Retina (tissue), 1 donor: ENCODE measurements at places on chromosomes 4 and X.

GRCh38 chrX:40157228-40158035 is 59.7 kb upstream of the BCOR start:
- peak; percentile 25 for DNase-seq

- no peak for DNase-seq
Observed at GRCh38 chr4:124167602-124168001, 544.9 kb downstream of the ANKRD50 start.

GRCh38 chrX:43876680-43877079 is 5.6 kb downstream of the MAOB start:
- DNase-seq = no peak

GRCh38 chrX:130082244-130083106 is 27.8 kb downstream of the ELF4 start:
- no peak for DNase-seq

DNA sequence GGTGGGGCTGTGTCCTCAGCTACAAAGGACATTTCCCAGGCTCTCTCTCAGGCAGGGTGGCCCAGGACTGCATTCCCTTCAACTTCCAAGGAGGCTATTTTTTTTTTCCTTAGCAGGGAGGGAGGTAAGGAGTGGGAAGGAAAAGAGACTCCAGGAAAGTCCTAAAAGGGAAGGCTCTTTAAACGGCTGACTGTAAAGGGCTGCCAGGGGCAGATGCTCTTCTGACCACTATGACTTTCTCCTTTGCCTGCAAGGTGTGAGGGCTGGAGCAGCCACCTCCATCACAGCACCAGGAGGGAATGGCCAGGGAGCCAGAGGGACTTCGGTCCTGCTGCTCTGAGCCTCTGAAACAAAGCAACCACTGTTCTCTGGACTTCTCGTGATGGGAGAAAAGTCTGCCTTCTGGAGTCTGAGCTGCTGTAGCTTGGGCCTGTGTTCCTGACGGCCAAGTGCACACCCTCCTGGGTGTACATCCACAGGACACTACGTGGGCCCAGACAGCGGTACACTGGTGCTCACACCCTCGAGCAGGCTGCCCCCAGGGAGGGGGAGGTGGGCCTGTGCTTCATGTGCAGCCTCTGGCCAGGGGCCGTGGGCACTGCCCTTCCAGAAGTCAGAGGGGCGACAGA is 17.9 kb downstream of the NAT8L start:
- DNase-seq = no peak

DNA sequence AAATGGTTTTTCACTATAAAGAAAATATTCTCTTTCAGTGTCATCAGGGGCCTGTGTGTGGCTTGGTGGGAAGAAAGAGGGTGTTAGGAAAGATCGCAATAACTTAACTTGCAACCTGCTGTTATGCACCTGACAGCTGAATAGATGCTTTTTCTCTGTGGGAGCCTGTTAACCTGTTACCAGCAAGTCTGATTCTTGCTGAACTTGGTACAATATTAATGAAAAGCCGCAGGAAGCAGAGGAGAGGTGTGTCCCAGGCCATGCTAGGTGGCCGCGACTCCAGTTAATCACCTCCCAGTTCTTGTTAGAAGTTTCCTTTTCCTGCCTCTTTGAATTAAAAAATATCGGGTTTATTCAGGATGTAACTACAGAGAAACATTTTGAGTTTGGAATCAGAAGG is 494.8 kb upstream of the AGA start:
- no peak for DNase-seq

DNA sequence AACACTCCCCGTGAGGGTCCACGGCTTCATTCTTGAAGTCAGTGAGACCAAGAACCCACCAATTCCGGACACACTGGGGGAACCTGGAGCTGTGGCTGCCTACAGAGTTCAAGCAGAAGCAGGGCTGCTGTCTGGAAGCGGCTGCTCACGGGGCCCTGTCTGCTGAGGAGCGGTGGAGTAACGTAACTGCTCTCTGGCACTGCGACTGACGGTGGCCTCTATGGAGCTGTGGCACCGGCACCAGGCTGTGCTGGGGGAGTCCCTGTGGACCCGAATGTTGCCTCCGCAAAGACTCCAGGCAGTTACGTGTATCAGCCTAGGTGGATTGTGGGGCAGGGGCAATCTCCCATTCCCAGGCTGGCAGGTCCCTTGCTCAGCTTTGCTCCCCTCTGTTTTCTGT is 703.3 kb upstream of the FRG1 start:
- no peak for DNase-seq
